ENCODE measurements at places on chromosomes 7 and 10.

DNA sequence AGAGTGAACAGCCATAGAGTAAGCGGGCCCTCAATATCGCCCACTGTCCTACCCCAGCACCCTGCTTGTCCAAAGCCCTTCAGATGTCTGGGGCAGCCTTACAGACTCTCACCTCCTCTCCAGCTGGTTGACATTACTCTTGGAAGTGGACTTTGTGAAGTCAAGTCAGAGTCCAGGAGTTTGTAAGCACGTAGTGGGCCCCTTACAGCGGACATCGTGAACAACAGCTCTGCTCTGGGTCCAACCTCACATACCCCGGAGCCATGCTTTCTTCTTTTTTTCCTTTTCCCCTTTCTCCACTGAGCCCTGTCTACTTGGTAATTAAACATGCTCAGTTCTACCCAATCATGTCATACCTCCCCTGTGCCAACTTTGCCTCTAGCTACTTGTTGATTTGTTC, 17.5 kb downstream of the HNRNPF start:
- DNase-seq = no peak

DNA sequence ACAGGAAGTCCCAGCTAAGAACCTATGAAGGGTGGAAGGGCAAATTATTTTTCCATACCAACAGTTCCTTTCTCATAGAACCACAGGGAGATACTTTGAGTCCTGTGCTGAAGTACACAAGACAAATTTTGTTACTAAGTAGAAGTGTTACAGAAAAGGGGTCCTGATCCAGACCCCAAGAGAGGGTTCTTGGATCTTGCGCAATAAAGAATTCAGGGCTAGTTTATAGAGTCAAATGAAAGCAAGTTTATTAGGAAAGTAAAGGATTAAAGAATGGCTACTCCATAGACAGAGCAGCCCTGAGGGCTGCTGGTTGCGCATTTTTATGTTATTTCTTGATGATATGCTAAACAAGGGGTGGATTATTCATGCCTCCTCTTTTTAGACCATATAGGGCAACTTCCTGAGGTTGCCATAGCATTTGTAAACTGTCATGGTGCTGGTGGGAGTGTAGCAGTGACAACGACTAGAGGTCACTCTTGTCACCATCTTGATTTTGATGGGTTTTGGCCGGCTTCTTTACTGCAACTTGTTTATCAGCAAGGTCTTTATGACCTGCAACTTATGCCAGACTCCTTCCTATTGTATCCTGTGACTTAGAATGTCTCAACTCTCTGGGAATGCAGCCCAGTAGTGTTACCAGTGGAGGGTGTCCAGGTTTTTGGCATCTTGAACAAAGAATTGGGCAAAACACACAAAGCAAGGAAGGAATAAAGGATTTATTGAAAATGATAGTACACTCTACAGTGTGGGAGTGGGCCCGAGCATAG, 409.4 kb downstream of the SH2D4B start:
- no peak for DNase-seq

- DNase-seq = peak; percentile 73
These were observed 558.2 kb upstream of the PFKP start for GRCh38 chr10:2509081-2509531.

DNA sequence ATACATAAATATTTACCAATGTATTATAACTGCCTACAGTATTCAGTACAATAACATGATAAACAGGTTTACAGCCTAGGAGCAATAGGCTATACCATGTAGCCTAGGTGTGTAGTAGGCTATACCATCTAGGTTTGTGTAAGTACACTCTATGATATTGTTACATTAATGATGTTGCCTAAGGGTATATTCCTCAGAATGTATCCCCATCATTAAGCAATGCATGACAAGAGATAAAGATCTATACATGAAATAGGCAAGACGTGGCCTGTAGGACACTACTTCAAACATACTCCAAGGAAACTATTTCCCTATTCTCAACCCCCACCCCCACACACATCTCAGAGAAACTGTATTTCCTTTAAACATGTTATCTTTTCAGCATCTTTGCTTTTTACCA, 15.3 kb upstream of the ADAM22 start:
- no peak for DNase-seq

DNA sequence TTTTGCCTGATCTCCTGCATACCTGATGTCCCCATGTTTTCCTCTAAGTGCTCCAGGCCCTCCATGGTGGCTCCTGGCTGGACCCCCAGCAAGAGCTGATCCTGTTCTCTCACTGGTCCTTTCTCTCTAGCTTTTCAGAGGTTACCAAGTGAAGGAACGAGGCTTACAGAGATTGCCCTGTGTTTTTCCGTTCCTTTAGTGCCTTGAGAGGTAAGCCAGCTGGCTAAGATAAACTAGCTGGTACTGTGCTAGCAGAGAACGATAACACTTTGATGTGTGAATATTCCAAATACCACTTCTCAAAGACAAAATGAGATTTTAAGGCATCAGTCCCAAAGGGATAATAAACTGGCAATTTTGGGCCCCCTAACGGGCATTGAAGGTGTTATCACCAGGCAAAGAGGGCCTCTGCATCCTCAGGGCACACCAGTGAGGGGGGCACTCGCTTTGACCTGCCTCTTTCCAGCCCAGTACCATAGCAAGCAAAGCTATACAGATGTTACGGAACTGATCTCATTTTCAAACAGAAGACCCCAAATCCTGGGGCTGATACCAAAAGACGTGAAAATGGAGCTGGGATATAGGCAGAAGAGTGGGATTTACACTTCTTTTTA, 8.4 kb upstream of the CCNY start:
- no peak for DNase-seq

DNA sequence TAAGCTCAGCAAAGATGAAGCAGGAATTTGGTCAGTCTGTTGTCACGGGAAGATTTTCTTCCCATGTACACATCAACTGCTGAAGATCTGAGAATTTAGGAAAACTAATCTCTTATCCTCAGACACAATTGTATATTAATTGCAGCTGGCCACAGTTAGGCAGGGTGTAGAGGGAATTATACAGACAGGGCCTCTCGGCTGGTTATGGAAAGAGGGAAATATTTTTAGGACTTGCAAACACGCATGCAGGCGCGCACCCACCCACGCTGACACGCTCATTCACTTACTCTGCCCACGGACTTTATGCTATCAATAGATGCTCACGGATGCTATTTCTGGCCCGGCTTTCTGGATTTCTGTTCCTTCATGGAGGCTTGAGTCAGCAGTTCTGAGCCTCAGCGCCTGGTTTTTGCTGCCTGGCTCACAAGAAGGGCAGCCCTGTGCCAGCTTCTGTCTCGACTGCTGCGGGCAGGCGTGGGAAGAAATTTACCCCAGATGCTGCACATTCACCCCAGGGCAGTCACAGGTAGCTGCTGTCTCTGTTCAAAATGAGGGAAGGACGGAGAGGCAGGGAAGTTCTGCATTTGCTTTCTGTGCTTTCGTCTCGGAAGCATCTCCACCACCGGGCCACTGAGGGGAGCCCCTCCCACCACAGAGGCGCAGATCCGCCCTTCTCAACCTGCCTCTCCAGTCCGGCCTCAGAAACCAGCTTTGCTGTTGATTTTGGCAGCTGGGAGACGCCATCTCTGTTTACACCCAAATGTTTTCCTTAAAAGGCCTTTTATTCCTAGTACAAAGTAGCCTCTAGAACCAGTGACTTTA, 116.3 kb upstream of the BTBD16 start:
- no peak for DNase-seq

DNA sequence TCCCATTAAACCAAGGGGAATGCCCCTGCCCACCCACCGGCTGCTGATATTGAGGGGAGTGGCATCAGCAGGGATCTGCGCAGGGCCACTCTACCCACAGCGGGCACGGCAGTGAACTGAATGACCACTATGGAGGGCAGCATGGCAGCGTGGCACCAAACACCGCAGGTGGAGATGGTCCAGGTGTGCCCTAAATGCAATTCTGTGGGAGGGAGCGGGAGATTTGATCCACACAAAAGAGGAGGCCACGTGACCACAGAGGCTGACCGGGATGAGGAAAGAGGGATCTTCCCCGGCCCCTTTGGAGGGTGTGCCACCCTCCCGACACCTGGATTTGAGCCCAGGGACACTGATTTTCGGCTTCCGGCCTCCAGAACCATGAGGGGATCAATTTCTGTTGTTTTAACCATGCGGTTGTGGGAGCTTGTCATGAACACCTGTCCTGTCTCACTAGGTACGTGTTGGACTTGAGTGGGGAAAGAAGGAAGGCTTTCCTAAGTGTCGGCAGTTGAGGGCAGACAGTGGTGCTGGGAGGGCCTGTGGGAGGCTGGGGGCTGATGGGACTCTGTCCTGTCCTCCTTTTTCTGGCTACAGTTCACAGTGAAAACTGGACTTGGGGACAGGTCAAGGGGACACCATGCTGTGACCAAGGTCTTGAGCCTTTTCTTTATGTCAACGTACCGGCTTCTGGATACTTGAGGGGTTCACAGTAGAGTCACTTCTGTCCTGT, 66.1 kb downstream of the CFAP46 start:
- DNase-seq = no peak

- DNase-seq = no peak
These were observed 117.1 kb upstream of the GATA3 start for GRCh38 chr10:7937315-7937945.

- DNase-seq = no peak
These were observed 44.3 kb downstream of the POLR3A start for GRCh38 chr10:77984986-77985385.

DNA sequence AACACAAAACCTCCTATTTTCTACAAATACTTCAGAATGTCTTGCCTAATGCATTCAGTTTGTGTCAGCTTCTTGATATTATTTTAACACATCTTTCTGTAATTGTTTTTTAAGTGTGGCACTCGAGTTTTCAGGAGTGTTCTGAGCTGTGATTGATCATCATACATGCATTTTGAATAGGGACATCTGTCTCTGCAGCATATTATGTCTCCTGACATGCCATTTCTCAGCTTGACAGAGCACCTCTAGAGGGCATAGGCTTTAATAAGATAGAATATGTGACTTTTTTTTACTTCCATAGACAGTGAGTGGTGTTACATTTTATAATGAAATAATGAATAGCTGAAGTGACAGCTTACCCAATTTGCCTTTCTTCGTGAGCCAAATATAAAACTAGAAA, 219.2 kb upstream of the HDAC9 start:
- no peak for DNase-seq

DNA sequence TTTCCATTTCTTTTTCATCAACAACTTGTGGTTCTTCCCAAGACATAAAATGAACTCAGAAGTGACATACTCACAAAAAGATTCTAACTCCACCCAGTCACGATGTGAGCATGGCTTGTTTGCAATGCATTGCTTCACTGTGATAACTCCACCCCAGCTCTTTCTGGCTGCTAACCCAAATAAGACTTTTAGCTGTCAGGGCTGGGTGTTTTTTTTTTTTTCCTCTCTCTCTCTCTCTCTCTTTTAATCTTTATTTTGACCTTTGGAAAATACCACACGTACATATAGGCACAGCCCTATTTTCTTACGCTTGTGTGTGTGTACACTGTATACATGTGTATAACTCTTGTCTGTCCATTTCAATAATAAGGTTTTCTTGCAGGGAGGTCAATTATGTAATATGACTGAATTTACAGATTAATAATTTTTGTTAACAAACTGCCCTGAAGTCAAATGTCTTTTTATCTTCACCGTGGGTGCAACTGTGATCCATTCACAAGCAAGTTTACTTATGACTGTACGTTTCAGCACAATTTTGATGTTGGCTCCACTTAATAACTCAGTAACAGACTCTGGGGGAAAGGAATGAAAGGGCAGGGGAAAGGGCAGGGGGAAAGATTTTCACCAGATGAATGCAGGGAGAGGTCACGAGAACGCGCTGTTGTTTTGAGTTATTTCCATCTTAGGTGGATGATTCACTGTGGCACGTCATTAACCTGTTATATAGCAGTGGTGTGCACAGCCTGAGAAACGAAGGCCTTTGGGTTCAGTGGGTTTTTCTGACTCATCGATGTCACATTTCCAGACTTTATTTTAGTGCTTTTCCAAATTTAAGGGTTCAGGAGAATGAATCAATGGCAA, 49.1 kb downstream of the APBB1IP start:
- DNase-seq = peak; percentile 95

GRCh38 chr7:151859111-151859947, 17.6 kb downstream of the PRKAG2 start:
- DNase-seq = no peak

DNA sequence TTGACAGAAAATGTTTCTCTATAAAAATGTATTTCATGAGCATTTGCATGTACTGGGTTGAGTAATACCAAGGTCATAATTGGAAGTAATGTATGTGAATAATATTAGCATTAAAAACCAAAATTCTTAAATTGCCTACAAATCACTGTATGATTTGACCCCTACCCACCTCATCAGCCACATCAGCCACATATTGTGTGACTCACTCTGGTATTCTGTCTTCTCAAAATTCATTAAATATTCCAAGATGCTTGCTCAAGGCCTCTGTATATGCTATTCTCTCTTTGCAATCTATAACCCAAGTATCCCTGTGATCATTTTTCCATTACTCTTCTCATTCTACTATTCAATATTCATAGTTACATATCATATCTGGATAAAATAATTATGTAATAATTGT, 21.4 kb downstream of the POT1 start:
- no peak for DNase-seq

GRCh38 chr10:88088441-88089340, 225.3 kb downstream of the PTEN start:
- no peak for DNase-seq

- no peak for DNase-seq
These were observed 77.3 kb downstream of the STK31 start for GRCh38 chr7:23787272-23787671.

- DNase-seq = no peak
These were observed 95.3 kb downstream of the SEM1 start for GRCh38 chr7:96614154-96614867.

DNA sequence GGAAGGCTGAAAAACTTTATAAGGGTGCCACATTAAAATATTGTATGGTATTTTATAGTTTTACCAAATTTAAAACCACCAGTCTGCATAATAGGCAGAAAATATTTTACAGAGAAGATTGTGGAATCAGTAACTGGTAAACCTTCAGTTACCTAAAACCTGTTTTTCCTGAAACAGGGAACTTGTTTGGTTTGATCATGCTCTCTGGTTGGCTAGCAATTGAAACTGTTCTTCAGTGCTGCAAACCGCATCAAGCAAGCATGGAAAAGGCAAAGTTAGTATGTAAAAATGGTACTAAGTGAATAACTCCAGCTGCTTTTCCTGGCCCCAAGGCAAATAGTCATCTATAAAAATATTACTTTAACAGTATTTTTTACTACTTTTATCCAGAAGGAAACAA, 316.9 kb upstream of the LRRN3 start:
- DNase-seq = no peak

- no peak for DNase-seq
These were observed 87.0 kb downstream of the IPMK start for GRCh38 chr10:58180666-58181065.

GRCh38 chr7:10471280-10472058, 502.2 kb upstream of the PHF14 start:
- no peak for DNase-seq
